ENCODE measurements at places on chromosomes 7 and 10.

DNA sequence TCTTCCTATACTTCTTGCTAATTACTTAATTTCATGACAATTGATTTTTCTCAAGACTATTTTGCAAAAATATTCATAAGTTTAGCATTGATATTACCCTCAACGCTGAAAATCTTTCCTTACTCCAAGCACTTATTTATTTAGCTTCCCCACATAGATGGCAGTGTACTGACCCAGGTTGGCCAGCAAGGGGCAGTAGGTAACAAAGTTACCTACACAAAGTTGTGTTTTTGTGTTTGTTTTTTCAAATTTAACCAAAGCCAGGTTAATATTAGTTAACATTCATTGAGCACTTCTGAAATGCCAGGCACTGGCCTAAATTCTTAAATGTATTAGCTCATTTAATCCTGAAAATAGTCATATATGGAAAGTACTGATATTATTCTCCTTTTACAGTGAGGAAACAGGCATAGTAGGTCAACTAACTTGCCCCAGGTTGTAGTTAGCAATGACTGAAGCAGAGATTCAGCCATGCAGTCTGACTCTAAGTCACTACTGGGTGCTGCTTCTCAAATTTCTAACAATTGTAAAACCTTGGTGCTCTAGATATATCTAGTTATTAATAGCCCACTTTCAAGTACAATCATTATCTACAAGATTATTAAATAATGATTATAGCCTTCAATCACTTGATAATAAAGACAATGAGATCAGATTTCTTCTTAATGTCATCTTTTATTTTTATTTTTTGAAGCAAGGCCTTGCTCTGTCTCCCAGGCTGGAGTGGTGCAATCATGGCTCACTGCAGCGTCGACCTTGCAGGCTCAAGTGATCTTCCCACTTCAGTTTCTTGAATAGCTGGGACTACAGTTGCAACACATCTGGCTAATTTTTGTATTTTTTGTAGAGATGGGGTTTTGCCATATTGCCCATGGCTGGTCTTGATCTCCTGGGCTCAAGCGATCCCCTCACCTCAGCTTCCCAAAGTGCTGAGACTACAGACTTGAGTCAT, 5.8 kb upstream of the GGCT start:
- no peak for DNase-seq

DNA sequence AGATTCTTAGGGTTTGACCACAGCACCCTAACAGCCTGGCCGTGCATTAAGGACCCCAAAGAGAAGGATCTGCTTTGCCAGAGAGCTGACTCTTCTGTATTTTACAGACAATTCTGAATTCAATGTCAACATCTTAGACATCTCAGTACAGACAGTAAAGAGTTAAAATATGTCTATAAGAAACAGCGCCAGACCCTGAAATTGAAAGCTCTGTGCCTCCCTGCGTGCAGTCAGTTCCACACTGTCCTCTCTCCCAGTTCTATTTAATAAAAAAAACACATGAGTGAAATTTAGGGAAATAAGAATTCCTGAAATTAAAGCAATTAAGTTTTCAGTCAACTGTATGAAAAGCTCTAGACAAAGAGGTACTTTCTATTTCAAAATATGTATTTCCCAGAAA, 45.1 kb downstream of the MET start:
- no peak for DNase-seq

- no peak for DNase-seq
Measured at GRCh38 chr10:11527691-11528255, 83.7 kb downstream of the USP6NL start.

- no peak for DNase-seq
Measured at GRCh38 chr10:56349611-56350010, 11.4 kb downstream of the ZWINT start.

DNA sequence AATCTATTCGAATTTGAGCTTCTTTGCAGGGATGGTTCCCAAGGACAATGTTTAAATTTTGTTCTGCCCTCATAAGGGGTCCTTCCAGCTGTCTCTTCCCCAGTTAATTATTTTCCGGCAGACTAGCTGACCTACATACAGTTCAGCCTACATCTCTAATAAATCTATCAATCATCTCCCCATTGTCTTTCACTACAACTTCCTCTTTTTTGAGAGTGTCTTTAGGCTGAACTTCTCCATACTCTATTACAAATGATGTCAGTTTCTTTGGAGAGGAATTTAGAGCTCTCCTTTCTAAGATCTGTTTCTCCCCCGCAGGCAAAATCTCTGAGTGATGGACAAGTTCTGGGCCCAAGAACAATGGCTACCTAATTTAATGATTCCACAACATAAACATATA, 122.2 kb downstream of the PCLO start:
- DNase-seq, result no peak

GRCh38 chr10:52940921-52941320, 168.3 kb upstream of the MBL2 start:
- no peak for DNase-seq

DNA sequence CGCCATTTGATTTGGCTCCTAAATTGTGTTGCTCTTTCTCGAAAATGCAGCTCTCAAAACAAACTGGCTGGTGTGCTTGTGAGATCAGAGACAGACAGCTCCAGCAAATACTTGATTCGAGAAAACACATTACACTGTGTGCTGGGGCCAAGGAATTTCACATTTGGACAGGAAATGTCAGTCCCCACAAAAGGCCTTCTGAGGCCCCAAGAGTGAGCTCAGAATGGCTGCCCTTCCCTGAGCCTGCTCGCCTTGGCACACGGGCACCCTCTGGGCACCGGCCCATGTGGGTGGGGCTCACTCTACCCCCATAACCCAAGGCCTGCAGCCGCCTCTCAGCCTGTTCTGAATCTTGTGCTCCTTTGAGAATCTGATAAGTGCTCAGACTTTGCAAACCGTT, 13.9 kb upstream of the HSPA12A start:
- no peak for DNase-seq

DNA sequence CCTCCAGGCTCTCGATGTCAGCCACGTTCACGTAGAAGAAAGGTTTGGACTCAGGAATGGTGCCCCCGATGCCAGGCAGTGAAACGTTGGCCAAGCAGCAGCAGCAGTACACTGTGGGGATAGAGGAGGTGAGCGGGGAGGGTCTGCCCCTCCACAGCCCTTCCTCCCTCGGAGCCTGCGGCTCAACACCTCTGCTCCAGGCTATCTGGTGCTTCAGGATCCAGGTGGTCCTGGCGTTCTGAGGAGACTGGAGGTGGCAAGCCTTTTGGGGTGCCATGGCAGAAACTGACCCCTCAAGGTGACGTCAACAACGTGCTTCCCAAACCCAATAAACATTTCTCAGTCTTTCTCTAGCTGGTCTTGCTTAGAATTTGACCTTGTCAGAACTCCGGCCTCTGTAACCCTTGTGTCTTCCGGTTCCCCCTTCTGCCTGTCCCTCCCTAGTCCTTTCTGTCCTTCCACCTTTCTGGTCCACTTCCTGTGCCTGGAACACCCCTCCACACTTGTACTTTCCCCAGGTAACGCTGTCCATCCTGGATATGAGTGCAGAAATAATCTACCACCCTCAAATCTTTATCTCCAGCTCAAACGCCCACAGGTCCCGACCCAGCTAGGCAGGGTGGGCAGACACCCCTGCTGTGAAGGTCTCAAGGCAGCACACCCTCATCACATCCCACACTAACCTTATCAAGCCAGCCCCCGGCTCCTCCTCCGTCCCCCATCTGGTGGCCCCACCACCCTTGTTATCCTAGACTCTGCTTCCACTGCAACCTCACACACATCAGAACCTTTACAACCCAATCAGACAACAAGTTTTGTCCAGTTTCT, 36.5 kb downstream of the DENND11 start:
- DNase-seq, result no peak

GRCh38 chr7:7913504-7913903, 55.1 kb upstream of the GLCCI1 start:
- DNase-seq, result no peak

GRCh38 chr10:50394832-50395231, 143.5 kb upstream of the ASAH2 start:
- no peak for DNase-seq

- no peak for DNase-seq
Measured at GRCh38 chr7:139046143-139046542, 10.3 kb upstream of the ZC3HAV1L start.

DNA sequence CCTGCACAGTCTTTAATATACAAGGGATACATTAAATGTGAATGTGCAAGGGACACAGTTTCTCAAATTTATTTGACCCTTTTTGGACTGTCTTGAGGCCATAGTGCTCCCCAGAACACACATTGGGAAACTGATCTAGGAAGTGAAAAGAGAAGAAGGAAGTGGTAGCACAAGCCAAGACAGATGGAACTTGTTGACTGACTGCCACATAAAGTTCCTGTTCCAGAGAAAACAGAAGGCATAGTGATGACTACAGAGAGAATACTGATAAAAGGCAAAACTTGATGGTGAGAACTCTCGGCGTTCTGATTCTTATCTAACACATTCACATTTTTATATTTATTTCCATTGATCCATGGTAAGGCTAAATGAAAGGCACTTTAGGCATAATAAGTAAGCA, 1216.4 kb downstream of the CNTNAP2 start:
- DNase-seq, result no peak

DNA sequence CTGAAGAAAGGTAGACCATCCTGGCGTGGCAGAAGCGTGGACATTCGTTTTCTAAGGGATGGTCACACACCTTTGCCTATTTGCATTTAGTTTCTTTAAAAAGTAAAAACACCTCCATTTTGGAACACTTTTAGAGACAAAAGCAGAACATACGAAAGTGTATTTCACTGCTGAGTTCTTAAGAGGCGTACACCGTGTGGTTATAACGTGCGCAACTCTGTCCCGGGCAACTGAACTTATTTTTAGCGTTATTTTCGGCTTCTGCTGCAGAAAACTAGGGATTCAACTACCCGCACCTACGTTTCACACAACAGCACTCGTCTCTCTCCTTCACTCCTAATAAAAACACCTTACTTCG, 557 bp upstream of the LSM8 start:
- no peak for DNase-seq

- no peak for DNase-seq
Measured at GRCh38 chr10:52257692-52258075, 56.4 kb upstream of the DKK1 start.

- peak; percentile 8 for DNase-seq
Measured at GRCh38 chr10:100303724-100304319, 17.3 kb upstream of the BLOC1S2 start.

DNA sequence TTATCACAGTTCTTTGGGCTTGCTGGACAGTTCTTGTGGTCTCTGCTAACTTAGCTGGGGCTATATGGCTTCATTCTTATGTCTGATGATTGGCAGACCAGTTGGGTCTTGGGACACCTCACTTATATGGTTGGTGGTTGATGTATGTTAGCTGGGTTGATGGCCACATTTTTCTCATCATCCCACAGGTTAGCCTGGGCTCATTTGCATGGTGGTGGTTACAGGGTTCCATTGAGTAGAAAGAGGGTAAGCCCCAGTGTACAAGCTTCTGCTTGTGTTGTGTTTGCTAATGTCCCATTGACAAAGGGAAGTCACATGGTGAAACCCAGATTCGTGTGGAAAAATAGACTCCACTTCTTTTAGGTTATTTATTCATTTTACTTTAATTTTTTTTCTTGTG, 40.6 kb downstream of the TMEM60 start:
- DNase-seq, result no peak

DNA sequence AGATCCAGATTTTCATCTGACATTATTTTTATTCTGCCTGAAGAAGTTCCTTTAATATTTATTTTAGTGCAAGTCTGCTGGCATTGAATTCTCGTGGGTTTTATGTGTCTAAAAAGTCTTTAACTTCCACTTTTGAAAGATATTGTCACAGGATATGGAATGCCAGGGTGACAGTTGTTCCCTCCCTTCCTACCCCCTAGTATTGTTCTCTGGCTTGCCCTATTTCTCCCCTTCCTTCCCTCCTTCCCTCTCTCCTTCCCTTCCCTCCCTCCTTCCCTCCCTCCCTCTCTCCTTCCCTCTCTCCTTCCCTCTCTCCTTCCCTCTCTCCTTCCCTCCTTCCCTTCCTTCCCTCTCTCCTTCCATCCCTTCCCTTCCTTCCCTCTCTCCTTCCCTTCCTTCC, 14.9 kb downstream of the OLAH start:
- DNase-seq, result no peak

DNA sequence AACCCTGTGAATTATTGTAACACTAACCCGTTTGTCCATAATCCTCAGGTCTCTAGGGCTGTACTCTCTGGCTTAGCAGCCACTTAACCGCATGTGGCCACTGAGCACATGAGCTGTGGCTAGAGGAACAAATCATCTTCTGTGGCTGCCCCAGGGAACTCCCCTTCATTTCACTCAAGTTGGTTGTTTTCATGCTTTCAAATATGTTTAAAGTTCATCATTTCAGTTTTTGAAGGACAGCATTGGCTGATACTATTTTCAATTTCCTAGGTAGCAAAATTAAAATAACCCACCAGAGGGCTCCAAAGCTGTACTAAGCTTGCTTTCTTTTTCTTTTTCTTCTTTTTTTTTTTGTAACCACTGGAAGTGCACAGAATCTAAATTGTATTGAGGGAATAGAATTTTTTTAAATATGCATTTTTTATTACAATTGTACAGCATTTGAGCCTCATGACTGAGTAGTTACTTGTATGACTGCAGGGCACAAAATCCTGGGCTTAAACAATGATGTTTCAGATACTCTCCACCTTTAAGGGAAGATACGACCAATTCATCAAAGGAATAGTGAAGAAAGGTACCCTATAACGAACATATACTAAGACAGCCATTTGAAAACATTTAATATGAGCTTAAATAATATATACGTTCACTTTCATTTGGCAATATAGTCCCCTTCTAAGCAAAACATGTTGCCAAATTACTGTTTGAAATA, 38.6 kb downstream of the MRC1 start:
- DNase-seq, result no peak

DNA sequence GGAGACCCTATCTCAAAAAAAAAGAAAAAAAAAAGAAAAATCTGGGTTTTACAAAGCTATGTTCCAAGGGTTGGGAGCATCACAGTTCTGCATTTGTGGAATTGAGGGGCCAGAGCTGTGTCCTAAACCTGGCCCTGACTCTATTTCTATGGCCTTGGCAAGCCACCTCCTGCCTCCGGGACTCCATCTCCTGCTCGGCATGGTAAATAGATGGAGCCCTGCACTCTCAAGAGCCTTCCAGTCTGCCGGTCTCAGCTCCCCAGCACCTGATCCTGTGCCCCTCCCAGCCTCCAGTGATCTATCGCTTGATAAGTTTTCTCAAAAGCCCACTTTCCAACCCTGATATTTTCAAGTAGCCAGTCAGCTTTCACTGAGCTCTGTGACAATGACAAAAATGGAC, 43.0 kb downstream of the KCNH2 start:
- no peak for DNase-seq

- DNase-seq, result no peak
Measured at GRCh38 chr10:103855852-103856796, 748 bp upstream of the SH3PXD2A start.

- no peak for DNase-seq
Measured at GRCh38 chr10:117130346-117130745, 7.7 kb downstream of the VAX1 start.

DNA sequence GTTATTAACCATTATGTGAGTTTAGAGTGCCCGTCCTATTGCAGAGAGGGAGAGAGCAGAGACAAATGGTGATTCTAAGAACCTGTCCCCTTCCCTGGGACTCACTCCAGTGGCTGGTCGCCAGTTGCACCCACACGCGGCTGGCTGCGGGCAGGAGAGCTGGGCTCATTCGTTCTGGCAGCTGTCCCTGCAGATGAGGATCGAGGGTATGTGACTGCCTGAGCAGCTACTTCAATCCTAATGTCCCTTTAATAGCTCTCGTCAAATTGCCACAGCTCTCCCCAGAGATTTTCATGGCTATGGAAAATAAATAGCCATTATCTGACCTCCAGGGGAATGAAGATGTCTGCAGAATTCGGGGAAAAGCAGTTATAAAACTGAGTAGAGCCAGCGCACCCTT, 41.6 kb downstream of the RBM28 start:
- DNase-seq, result no peak

- peak; percentile 75 for DNase-seq
Measured at GRCh38 chr10:55203319-55203718, 402.3 kb upstream of the PCDH15 start.
